CD8-positive, alpha-beta T cell (primary cell): ENCODE measurements at places on chromosomes 4 and X. TPM values are rescaled to one million over a fixed set of nuclear protein-coding genes. Genes with fewer than 3 reads are reported as not detected.

The RHOXF2 gene
- total RNA-seq = not detected

The SPIN2B gene
- 8.1 TPM for total RNA-seq

The CT45A10 gene
- total RNA-seq = not detected

DNA sequence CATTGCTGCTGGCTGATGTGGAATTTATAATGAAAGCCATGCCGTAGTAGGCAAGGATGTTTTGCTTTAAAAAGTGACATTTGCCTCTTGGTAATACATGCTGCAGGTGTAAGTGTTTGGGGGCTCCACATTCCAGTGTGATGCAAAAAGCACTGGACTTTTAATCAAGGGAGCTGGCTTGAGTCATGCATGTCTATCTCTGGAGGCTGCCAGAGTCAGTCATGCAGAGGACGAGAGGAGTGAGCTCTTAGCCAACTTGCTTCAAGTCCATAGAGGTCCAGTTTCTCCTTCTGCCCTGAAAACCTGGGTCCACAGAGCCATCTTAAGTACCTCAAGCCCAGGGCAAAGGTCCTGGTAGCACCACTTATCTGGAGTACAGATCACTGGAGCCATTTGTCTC is 11.6 kb upstream of the CXCL13 start:
- no peak for DNase-seq

DNA sequence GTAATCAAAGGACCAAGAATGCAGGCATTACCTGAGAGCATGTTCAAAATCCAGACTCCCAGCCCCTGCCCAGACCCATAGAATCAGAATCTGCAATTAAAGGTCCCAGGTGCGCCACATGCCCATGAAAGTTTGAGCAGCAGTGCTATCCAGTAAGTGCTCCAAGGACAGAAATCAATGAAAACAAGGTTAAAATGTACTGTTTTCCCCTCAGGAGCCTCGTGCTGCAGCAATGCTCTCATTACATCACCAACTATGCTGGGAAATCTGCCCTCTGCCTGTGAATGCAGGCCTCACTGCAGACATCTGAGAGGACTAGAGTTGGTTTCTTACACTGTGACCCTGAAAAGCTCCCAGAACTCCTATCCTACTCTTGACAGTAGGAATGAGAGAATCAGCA is 21.1 kb downstream of the ANXA5 start:
- no peak for DNase-seq

DNA sequence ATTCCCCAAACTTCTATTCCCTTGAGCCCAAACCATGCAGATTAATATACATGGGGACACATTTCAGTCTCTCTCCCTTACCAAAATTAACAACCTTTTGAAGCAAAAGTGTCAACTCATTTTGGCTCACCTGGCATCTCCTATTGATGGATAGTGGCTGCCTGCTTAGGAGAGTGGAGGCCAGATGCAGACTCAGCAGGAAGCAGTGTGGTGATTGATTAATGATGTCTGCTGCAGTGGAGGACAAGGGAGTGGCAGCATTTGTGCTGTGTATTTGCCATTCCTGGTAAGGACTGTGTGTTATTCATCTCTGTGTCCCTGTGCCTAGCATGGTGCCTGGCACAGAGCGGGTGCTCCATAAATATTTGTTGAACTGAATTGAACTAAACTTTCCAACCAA is 590.1 kb downstream of the RAB28 start:
- no peak for DNase-seq
